Progenitor cell of endocrine pancreas (in vitro differentiated cells): ENCODE measurements at places on chromosomes 7 and 10.

DNA sequence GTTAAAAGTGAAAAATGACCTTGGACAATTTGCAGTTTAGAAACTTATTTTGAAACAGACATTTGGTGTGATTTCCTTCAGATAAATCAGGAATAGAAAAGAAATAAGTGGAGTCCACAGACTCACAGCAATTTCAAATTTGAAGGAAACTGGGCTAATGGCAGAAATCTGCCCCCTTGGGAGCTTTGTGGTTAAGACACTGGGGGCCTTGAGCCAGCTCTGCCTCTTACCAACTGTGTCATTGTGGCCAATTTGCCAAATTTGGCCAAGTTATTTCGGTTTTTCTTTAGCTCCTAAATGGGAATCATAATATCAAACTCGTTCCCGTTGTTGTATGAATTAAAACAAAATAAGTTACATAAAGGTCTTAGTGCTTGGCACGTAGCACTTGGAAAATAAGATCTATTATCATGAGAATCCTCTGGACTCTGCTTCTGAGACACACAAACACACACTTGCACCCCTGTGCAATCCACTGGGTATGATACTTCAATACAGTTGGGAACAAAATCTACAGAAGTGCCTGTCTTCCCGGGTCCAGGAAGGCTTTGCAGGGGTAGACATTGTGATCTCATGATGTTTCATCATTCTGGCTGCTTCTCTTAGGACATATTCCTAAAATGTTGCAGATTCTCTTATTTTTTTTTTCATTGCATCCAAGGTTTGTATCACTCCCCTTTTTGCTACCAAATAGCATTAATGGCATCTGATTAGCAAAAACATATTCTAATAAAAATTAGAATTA, 4.9 kb downstream of the ARMC3 start:
- H3K27me3 ChIP-seq: no peaks in the 10 kb centered on the region
- H3K27ac ChIP-seq: no peak overlapping the region
- DNase-seq: no peak
- no peaks in the 10 kb centered on the region for H3K4me1 ChIP-seq

DNA sequence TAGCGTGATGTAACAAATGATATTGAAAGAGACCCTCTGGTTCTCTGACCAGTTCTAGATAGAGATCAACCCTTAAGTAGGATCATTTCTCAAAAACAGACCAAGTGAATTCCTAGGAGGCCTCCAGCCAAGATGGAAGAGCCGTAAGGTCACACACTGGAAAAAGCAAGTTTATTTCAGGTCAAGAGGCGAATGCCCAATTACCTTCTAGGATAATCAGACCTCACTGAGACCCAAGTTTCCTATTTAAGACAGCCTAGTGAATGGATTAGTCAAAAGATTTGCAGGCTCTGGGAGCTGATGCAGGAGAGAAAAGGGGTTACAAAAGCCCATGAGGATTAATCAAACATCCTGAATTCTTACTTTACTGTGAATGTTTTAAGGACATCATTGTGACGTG, 486.1 kb upstream of the NRP1 start:
- H3K27me3 ChIP-seq: no peaks in the 10 kb centered on the region
- H3K36me3 ChIP-seq: no peaks in the 10 kb centered on the region
- no peaks in the 10 kb centered on the region for H3K4me1 ChIP-seq
- H3K27ac ChIP-seq: no peak overlapping the region
- H3K4me3 ChIP-seq: no peak overlapping the region

DNA sequence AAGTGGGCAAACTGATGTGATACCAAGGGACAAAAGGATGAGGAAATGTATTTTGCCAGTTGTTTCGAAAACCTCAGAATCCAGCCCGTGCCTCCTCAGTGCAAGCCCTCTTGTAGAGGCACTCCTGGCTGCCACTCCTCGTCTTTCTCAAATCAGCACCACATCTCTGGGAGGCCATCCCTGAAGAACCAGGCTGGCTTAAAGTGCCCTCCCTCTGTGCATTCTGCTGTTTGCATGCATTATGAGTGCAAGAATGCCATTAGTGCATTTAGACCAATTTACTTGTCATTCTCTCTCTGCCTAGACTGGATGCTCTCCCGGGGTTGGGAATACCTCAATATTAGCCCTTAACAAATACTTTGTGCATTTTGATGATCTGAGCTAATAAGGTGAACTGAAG, 19.9 kb upstream of the FAM180A start:
- H3K4me3 ChIP-seq: no peak overlapping the region
- H3K36me3 ChIP-seq: no peaks in the 10 kb centered on the region
- DNase-seq: no peak
- peaks cover 8% of the 10 kb centered on the region for H3K27me3 ChIP-seq
- peaks cover 18% of the 10 kb centered on the region for H3K4me1 ChIP-seq
- no peak overlapping the region for H3K27ac ChIP-seq

GRCh38 chr7:95817866-95818640, 45.7 kb downstream of the DYNC1I1 start:
- H3K36me3 ChIP-seq: no peaks in the 10 kb centered on the region
- H3K4me1 ChIP-seq: no peaks in the 10 kb centered on the region
- H3K4me3 ChIP-seq: no peak overlapping the region
- DNase-seq: no peak
- no peak overlapping the region for H3K27ac ChIP-seq
- H3K27me3 ChIP-seq: no peaks in the 10 kb centered on the region

DNA sequence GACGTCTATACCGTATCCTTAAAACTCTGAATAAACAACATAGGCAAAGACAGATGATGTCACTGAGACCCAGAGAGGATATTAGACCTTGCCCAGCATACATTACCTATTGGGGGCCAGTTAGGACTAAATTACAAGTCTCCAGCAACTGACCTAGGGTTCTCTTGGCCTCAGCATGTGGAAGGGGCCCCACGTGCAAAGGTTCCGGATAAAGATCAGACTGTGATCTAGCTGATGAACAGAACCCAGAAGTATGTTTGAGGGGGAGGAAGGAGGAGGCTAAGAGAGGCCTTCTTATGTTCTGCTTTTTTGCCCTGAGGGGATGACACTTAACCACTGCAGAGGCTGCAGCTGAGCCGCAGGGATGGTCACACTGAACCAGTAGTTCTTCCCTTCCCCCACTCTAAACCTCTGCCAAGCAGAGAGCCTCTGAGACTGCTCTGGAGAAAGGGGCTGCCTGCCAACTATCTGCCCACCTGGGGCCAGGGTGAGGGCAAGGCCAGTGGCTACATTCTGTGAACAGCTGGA, 24.0 kb upstream of the KMT2C start:
- H3K4me3 ChIP-seq: no peak overlapping the region
- DNase-seq: no peak
- H3K36me3 ChIP-seq: no peaks in the 10 kb centered on the region
- H3K4me1 ChIP-seq: peaks cover 4% of the 10 kb centered on the region
- H3K27ac ChIP-seq: no peak overlapping the region

DNA sequence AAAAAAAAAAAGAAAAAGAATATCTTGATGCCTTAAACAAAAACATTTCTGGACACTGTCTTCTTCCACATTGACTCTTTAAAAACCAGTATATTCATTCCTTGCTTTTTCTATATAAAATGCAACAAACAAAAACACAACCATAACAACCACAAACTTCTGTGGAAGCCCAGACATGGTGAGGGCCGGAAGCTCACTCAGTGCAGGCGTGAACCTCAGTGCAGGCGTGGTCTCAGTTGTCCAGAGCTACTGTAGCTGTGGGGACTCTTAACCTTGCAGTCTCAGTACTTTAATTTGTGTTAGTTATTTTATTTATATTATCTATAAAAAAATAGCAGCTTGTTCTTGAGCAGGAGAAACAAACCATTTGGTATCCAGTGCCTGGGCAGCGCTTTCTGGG, 131.8 kb downstream of the DOCK1 start:
- DNase-seq: no peak
- no peaks in the 10 kb centered on the region for H3K27me3 ChIP-seq
- no peak overlapping the region for H3K27ac ChIP-seq
- no peak overlapping the region for H3K4me3 ChIP-seq
- H3K36me3 ChIP-seq: peaks cover 37% of the 10 kb centered on the region
- peaks cover 2% of the 10 kb centered on the region for H3K4me1 ChIP-seq

- DNase-seq: peak; percentile 39
- H3K27ac ChIP-seq: no peak overlapping the region
- peaks cover 21% of the 10 kb centered on the region for H3K36me3 ChIP-seq
Observed at GRCh38 chr7:101410743-101411507, 48.2 kb downstream of the COL26A1 start.

DNA sequence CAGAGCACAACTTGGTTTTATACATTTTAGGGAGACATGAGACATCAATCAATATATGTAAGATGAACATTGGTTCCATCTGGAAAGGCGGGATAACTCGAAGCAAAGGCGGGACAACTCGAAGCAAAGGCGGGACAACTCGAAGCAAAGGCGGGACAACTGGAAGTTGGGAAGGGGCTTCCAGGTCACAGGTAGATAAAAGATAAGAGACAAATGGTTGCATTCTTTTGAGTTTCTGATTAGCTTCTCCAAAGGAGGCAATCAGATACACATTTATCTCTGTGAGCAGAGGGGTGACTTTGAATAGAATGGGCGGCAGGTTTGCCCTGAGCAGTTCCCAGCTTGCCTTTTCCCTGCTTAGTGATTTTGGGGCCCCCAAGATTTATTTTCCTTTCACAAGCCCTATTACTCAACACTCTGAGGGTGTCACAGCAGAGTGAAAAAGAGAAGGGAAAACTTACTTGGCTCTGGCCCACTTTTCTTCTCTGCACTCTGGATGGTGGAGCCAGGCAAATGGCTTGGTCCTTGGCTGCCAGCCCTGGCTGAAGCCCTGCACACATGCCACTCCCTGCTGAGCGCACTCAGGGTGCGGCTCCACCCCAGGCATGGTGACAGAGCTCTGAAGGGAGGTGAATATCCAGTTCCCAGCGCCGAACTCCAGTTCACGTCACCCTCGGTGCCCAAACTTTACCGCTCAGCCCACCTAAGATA, 46.7 kb downstream of the PARD3 start:
- peak overlapping the region; percentile 51 for H3K4me3 ChIP-seq
- no peaks in the 10 kb centered on the region for H3K27me3 ChIP-seq
- peaks cover 2% of the 10 kb centered on the region for H3K36me3 ChIP-seq
- no peak for DNase-seq
- peaks cover 59% of the 10 kb centered on the region for H3K4me1 ChIP-seq
- H3K27ac ChIP-seq: peak overlapping the region; percentile 2

- no peak overlapping the region for H3K4me3 ChIP-seq
- no peak overlapping the region for H3K27ac ChIP-seq
- peaks cover 15% of the 10 kb centered on the region for H3K4me1 ChIP-seq
- H3K27me3 ChIP-seq: no peaks in the 10 kb centered on the region
Observed at GRCh38 chr7:13651167-13651566, 338.3 kb downstream of the ETV1 start.

DNA sequence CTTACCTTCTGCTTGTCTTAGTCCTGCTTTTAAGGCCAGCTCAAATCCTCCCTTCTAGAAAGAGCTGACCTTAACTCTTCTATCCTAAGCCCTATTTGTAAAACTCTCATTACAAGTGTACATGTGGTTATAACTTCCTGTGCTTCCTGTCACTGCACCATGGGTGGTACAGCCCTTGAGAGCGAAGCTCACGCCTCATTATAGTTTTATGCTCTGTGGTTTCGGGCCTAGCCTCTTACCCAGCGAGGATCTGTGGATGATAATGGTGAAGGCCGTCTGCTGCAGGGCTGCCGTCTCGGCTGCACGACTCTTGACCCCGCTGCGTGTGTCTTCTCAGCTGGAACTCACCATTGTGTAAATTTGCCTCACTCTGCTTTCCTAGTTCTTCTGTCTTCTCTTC, 74.6 kb downstream of the CUL1 start:
- no peak overlapping the region for H3K4me3 ChIP-seq
- no peak for DNase-seq
- H3K36me3 ChIP-seq: peaks cover 10% of the 10 kb centered on the region
- H3K4me1 ChIP-seq: peaks cover 5% of the 10 kb centered on the region

DNA sequence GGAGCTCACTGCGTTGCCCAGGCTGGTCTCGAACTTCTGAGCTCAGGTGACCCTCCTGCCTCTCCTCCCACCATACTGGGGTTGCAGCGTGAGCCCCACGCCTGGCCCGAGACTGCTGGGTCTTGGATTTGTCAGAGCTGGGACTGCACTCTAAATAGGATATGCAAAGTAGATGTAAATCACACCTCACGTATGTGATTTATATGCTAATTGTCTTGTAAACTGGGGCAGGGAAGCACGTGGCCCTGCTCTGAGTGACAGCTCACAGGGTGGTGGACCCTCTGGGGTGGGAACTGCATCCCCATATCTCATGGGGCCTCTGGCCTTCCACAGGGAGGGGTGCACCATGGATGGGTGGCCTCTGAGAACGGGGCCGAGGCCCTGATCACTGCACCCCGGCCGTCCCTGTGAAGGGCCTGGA, 34.1 kb downstream of the GET4 start:
- H3K4me3 ChIP-seq: peak overlapping the region; percentile 19
- H3K27ac ChIP-seq: no peak overlapping the region
- no peaks in the 10 kb centered on the region for H3K36me3 ChIP-seq
- H3K4me1 ChIP-seq: no peaks in the 10 kb centered on the region
- peaks cover 11% of the 10 kb centered on the region for H3K27me3 ChIP-seq

DNA sequence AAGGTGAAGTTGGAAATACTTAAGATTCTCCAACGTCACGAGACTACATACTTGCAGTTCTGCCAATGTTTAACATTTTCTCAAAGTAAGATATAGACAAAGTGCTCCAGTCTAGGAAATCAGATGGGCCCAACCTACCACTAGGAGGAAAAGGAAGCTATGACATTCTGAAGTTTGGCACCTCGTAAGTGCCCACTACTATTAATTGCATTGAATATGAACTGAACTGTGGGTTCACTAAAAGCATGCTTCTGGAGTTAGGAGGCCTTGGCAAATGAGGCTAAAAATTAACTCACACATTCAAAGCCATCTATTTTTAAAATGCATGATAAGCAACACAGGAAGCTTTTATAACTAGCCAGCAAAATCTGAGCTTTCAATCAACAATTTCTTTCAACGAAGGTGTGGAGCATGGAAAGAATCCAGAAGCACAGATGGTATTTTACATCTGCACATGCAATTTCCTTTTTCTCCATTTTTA, 149.7 kb downstream of the LRRTM3 start:
- no peaks in the 10 kb centered on the region for H3K36me3 ChIP-seq
- no peak overlapping the region for H3K27ac ChIP-seq
- H3K27me3 ChIP-seq: no peaks in the 10 kb centered on the region
- peaks cover 11% of the 10 kb centered on the region for H3K4me1 ChIP-seq
- no peak overlapping the region for H3K4me3 ChIP-seq

- no peak for DNase-seq
- H3K27ac ChIP-seq: no peak overlapping the region
- no peaks in the 10 kb centered on the region for H3K27me3 ChIP-seq
- H3K36me3 ChIP-seq: peaks cover 11% of the 10 kb centered on the region
- H3K4me1 ChIP-seq: no peaks in the 10 kb centered on the region
- H3K4me3 ChIP-seq: no peak overlapping the region
Observed at GRCh38 chr7:1695800-1696454, 25.9 kb downstream of the ELFN1 start.

DNA sequence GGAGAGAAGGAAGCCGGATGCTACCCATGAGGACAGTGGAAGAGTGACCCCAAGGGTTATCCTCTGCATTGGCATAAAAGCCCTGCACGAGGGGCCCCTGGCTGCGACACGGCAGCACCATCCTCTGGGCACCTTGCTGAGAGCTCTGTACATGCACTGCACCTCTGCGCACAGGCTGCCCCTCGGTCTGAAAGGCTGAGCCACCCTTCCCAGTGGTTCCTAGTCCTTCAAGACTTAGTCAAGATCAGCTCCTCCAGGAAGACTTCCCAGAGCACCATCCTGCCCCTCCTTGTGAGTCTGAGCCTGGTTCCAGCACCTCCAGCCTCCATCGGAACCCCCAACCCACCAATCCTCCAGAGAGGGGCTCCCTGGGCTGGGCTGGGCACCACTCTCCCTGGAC, 37.9 kb upstream of the CNPY1 start:
- no peaks in the 10 kb centered on the region for H3K4me1 ChIP-seq
- H3K27ac ChIP-seq: no peak overlapping the region
- no peak for DNase-seq

GRCh38 chr10:44627591-44628354, 242.9 kb upstream of the CXCL12 start:
- no peak overlapping the region for H3K27ac ChIP-seq
- H3K4me1 ChIP-seq: no peaks in the 10 kb centered on the region
- no peaks in the 10 kb centered on the region for H3K36me3 ChIP-seq
